ENCODE measurements at places on chromosomes 5 and 9.

GRCh38 chr9:89120704-89121103, 57.9 kb downstream of the SHC3 start:
- no peak overlapping the region for H3K4me3 ChIP-seq
- no peak for DNase-seq
- H3K4me1 ChIP-seq: no peaks in the 10 kb centered on the region
- H3K27ac ChIP-seq: no peak overlapping the region
- H3K27me3 ChIP-seq: no peaks in the 10 kb centered on the region
- no peaks in the 10 kb centered on the region for H3K36me3 ChIP-seq

- no peaks in the 10 kb centered on the region for H3K4me1 ChIP-seq
- H3K4me3 ChIP-seq: no peak overlapping the region
- DNase-seq: no peak
- no peaks in the 10 kb centered on the region for H3K36me3 ChIP-seq
- H3K27ac ChIP-seq: no peak overlapping the region
- H3K27me3 ChIP-seq: no peaks in the 10 kb centered on the region
Observed at GRCh38 chr5:154145268-154145667, 45.3 kb upstream of the GALNT10 start.

DNA sequence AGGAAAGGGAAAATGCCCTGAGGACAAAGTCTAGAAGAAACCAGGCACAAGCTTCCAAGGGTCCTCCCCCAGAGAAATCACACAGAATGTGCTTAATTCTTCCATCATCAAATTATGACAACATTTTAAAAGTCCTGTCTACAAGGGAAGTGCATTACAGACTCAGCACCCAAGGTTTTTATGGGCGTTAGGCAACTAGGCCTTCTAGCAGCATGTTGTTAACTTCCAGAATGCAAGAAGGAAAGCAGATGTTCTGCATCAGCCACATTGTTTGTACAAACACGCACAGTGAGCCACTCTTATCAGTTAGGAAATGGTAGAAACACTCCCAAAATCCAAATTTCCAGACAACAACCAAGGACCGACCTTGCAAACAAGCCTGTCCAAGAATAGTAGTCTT, 26.5 kb downstream of the SMC5 start:
- DNase-seq: no peak
- no peaks in the 10 kb centered on the region for H3K4me1 ChIP-seq
- H3K4me3 ChIP-seq: no peak overlapping the region
- H3K27me3 ChIP-seq: no peaks in the 10 kb centered on the region
- H3K27ac ChIP-seq: no peak overlapping the region
- H3K36me3 ChIP-seq: peaks cover 10% of the 10 kb centered on the region

DNA sequence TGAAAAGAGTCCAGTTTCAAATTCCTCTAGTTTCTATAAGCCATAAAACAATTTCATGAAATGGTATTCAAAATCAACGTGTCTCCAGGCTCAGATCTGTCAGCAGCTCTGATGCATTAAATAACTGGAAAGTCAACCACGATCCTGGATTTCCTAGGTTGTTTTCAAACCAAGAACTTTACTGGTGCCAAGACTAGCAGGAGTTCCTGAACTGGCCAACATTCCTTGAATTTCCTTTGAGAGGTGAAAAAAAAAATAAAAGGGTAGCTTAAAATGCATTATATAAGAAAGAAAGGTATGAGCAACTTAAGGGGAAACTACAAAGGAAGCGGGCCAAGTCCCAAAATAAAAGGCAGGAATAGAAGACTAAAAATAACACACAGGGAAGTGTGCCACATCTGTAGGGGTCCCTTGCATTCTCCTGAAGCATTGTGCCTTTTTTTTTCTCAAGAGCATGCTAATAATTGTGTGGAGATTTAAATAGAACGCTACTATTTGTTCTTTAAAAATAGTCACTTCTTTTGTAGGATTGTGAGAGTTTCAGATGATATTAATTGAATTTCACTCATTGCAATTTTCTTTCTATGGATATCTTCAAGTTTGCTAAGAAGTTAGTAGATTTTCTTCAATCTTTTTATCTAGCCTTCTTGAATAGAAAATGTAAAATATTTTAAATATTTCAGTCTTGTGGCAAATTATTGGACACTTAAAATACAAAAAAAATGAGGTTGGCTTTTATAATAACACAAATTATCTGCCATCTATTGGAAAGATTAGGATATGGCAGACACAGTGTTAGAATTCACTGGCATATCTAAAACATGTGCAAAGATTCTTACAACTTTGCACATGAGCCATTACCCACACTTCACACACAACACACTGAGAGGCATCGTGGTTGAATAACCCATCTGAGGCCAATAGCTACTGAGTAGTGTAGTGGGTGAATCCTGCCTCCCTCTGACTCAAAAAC, 15.3 kb downstream of the ESM1 start:
- H3K36me3 ChIP-seq: no peaks in the 10 kb centered on the region
- DNase-seq: no peak
- H3K4me3 ChIP-seq: no peak overlapping the region
- no peaks in the 10 kb centered on the region for H3K27me3 ChIP-seq
- H3K27ac ChIP-seq: no peak overlapping the region
- no peaks in the 10 kb centered on the region for H3K4me1 ChIP-seq

DNA sequence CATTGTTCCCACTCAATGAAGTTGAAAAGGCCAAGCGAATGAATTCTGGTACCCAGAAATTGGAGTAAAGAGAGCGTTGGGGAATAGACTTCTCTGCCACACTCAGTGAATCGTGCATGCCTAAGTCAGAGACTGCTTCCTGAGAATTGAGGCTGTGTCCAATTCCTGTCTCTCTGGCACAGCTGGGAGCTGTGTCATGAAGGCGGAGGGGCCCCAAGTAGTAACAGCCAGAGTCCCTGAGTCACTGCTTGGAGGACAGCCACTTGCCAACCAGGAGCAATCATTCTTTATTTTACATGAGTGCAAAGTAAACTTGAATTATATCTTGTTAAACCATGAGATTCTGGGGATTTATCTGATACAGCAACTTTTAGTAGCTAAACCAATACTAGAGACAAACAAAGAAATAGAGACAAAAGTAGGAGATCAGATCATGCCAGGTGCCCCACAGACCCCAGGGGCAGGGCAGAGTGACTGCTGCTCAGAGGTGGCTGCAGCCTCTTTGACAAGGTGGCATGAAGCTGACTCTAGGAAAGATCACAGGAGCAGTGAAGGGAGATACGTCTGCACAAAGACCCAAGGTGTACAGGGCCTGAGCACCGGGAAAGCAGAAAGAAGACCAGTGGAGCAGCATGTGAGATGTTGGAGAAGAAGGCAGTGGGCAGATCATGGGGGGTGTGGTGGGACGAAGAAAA, 246.0 kb downstream of the GADD45G start:
- no peaks in the 10 kb centered on the region for H3K4me1 ChIP-seq
- no peak overlapping the region for H3K4me3 ChIP-seq
- no peaks in the 10 kb centered on the region for H3K27me3 ChIP-seq
- DNase-seq: no peak
- no peak overlapping the region for H3K27ac ChIP-seq
- H3K36me3 ChIP-seq: no peaks in the 10 kb centered on the region

GRCh38 chr9:115006660-115007059, 76.3 kb upstream of the TNFSF8 start:
- no peak for DNase-seq
- no peak overlapping the region for H3K27ac ChIP-seq
- no peaks in the 10 kb centered on the region for H3K36me3 ChIP-seq
- H3K4me3 ChIP-seq: no peak overlapping the region
- H3K4me1 ChIP-seq: no peaks in the 10 kb centered on the region

DNA sequence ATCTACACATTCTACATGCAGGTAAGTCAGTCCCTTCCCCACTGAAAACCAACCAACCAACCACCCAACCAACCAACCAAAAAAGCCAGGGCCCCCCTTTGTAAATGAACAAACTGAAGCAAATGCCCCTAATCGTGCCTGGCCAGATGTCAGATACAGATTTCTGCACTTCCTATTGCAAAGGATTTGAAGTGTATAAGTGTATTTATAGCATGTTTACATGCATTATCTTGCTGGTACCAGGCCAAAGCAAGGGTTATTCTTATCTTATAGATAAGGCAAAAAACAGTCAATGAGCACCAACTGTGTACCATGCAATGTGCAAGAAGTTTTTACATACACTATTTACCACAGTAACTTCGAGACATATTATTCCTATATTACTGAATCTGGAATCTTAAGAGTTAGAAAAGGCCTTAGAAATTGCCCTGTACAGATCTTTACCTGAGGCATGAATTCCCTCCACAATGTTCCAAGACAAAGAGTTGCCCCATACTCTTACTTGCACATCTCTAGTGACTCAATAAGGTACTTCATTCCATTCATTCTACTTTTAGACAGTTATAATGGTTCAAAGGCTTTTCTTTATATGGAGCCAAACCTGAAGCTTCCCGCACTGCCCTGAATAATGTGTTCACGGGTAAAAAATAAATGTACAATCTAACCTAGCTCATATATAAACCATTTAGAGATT, 51.7 kb upstream of the NR5A1 start:
- H3K27me3 ChIP-seq: no peaks in the 10 kb centered on the region
- no peaks in the 10 kb centered on the region for H3K36me3 ChIP-seq
- no peak for DNase-seq
- no peak overlapping the region for H3K4me3 ChIP-seq

DNA sequence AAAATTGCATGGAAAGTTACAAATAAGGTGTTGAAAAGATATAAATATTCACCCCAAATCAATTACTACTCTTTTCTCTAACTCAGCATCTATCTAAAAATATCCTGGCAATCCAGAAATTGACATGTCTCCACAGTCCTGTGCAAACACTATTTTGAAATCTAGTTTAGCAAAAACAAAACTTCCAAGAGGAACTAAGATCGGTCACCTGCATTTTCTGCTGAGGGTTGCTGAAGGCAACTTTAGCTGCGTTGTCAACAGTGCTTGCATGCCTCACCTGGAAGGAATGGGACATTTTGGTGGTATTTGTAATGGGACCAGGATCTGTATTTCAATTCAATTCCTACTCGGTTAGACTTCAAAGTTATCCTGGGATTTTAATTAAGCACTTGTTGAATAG, 398.3 kb downstream of the NTRK2 start:
- no peaks in the 10 kb centered on the region for H3K27me3 ChIP-seq
- no peak overlapping the region for H3K4me3 ChIP-seq
- H3K4me1 ChIP-seq: no peaks in the 10 kb centered on the region
- no peak overlapping the region for H3K27ac ChIP-seq
- no peaks in the 10 kb centered on the region for H3K36me3 ChIP-seq

GRCh38 chr9:36543916-36544315, 28.8 kb upstream of the MELK start:
- no peak for DNase-seq
- H3K4me3 ChIP-seq: no peak overlapping the region
- no peaks in the 10 kb centered on the region for H3K4me1 ChIP-seq

- no peak overlapping the region for H3K27ac ChIP-seq
- DNase-seq: no peak
- H3K36me3 ChIP-seq: no peaks in the 10 kb centered on the region
- no peaks in the 10 kb centered on the region for H3K27me3 ChIP-seq
- H3K4me3 ChIP-seq: no peak overlapping the region
- H3K4me1 ChIP-seq: no peaks in the 10 kb centered on the region
Observed at GRCh38 chr9:104948277-104948676, 20.3 kb upstream of the ABCA1 start.

GRCh38 chr5:179497636-179498340, 52.6 kb upstream of the RUFY1 start:
- DNase-seq: no peak
- H3K27ac ChIP-seq: no peak overlapping the region
- H3K36me3 ChIP-seq: no peaks in the 10 kb centered on the region
- H3K4me3 ChIP-seq: no peak overlapping the region
- H3K4me1 ChIP-seq: no peaks in the 10 kb centered on the region
- H3K27me3 ChIP-seq: no peaks in the 10 kb centered on the region

GRCh38 chr9:134329576-134329855, 3.3 kb downstream of the RXRA start:
- no peaks in the 10 kb centered on the region for H3K27me3 ChIP-seq
- H3K4me3 ChIP-seq: no peak overlapping the region
- no peaks in the 10 kb centered on the region for H3K36me3 ChIP-seq
- H3K27ac ChIP-seq: no peak overlapping the region
- peaks cover 32% of the 10 kb centered on the region for H3K4me1 ChIP-seq

- no peaks in the 10 kb centered on the region for H3K27me3 ChIP-seq
- H3K4me1 ChIP-seq: 0 out of 2 replicates have a peak, but pooled peaks cover 4% of the 10 kb centered on the region
- DNase-seq: no peak
- H3K4me3 ChIP-seq: no peak overlapping the region
- H3K36me3 ChIP-seq: peaks cover 36% of the 10 kb centered on the region
- no peak overlapping the region for H3K27ac ChIP-seq
Observed at GRCh38 chr9:133332381-133332730, 3.6 kb downstream of the SURF6 start.

GRCh38 chr9:134597041-134597913, 44.3 kb upstream of the COL5A1 start:
- no peaks in the 10 kb centered on the region for H3K4me1 ChIP-seq
- no peak overlapping the region for H3K4me3 ChIP-seq
- H3K27ac ChIP-seq: no peak overlapping the region
- no peaks in the 10 kb centered on the region for H3K27me3 ChIP-seq
- no peak for DNase-seq
- no peaks in the 10 kb centered on the region for H3K36me3 ChIP-seq

DNA sequence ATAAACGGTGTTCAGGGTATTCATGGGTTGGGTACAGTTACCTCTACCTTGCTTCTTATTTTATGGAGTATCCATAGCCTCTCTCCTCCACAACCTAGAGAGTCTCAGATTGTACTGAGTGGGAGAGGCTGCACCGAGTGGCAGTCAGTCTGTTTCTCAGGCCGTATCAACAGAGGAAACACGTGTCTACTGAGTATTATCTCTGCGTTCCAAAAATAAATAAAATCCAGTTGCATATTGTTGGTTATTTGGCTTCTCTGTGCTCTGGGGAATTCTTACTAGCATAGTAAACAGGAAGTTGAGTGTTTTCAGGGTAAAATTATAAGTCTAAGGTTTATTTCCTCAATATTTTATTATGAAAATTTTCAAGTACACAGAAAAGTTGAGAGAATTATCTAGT, 231.0 kb downstream of the ARHGEF28 start:
- no peak overlapping the region for H3K27ac ChIP-seq
- no peaks in the 10 kb centered on the region for H3K4me1 ChIP-seq
- no peaks in the 10 kb centered on the region for H3K36me3 ChIP-seq
- no peak for DNase-seq

Measured in H1 (cell line).